Activated CD8-positive, alpha-beta memory T cell treated with anti-CD3 and anti-CD28 coated beads for 4 hours (primary cell): ENCODE measurements at places on chromosomes 5 and 9.

DNA sequence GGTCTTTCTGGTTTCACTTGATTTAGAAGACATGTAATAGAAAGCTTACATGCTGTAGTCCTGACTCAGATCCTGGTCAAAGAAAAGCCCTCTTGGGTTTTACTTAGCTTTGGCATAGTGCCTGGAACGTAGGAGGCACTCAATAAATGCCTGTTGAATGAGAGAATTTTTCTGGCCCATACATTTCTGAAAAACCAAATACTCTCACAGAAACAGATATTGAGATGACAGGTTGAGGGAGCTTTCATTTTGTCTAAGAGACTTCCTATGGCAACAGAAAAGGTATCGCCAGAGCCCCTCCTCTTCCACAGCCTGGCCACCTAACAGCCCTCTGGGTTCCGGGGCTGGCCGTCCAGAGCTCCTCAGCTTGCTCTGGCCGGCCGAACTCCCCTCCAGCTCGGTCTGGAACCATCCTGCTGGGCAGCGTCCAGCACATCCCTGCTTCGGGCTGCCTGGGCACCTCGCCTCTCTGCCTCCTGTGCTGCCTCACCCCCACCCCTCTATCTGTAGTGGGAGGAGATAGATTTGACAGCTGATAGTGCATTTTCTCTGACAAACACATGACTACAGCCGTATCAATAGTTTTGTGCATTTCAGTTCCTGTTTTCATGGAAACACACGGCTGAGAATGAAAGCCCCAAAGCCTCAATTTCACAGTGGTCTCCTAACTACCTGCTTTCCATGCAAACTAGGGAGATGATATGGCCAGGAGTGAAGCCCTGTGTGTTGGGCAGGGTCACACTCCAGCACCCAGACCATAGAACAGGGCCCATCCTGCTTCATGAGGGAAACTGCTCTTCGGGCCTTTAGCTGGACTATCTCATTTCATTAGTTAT, 1.1 kb downstream of the IL4 start:
- DNase-seq = no peak

- DNase-seq = no peak
Observed at GRCh38 chr5:153308282-153308681, 182.2 kb upstream of the GRIA1 start.

- no peak for DNase-seq
Observed at GRCh38 chr5:57816108-57816507, 333.5 kb upstream of the ACTBL2 start.

DNA sequence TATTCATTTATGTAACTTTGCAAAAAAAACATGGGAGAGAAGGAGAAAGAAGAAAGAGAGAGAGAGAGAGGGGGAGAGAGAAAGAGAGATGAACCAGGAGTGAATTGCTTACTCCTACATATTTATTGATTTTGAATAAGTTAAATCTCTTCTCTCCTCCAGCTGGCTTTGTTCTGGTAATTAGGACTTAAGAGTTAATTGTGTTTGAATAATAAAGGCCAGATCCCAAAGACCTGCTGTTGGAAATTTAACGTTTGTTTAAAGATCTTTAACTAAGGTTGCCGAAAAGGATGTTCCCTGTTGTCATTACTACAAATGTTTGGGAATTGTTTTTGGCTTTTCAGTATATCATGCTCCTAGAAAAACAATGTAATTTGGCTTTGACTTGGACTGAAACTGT, 473.0 kb downstream of the TUSC1 start:
- no peak for DNase-seq
